Dorsolateral prefrontal cortex (tissue), 122 donors: ENCODE measurements at places on chromosomes 2 and 18. TPM values are rescaled to one million over a fixed set of nuclear protein-coding genes. Genes with fewer than 3 reads are reported as not detected.

DNA sequence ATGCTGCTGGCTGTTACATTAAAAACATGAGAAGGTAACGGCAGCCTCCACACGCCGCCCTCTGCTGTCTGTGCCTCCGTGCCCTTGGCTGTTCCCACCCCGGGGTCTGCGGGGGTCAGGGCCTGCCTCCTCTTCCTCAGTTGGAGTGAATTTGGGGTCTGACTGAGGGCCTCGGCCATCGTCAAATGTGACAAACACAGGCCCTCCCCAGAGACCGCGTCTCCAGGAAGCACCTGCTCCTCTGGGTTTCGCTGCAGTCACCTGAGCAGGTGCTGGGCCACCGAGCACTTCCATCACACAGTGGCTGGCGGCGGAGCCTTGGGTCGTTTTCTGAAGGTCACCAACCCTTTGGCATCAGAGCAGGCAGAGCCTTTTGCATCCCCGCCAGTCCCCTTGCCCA lies 70.9 kb downstream of the NFATC1 start:
- no peak for DNase-seq

DNA sequence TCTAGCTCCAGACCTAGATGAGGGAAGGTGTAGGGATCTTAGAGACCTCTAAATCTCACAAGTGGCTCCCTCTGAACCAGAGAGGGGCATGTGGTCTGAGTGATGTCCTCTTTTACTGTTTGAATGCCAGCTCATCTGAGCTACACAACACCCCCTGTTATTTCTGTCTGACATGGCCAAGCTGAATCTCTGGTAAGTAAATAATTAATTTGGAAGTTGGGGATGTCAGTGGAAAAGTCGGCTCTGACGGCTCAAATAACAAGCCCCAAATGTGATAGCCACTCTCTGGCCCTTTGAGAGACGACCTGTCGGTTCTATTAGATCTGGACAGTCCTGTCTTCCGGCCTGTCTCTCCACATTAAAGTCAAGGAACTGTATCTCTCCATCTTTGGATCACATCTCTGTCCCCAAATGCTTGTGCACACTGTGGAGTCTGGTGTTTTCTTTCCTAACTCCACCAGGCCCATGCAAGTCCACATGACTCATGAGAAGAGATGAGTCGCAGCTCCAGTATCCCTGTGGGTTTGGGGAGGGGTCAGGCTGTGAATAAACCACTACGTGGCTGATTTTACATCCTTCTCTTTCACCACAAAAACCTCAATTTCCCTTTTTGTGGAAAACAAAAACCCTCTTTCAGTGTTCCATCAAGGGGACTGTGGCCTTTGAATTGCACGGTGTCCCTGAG lies 52.5 kb downstream of the SETBP1 start:
- DNase-seq: no peak

GRCh38 chr2:67799886-67800285 lies 262.9 kb downstream of the C1D start:
- no peak for DNase-seq

CYTIP gene
- total RNA-seq: 1.5 TPM

UBE2E3 gene
- total RNA-seq: 109 TPM

- no peak for DNase-seq
These were observed 103.6 kb upstream of the TMEM200C start for GRCh38 chr18:5998907-5999306.

TMEFF2 gene
- total RNA-seq: 26.5 TPM

PAX8 gene
- total RNA-seq: 3.6 TPM

ICA1L gene
- 80.4 TPM for total RNA-seq

DNA sequence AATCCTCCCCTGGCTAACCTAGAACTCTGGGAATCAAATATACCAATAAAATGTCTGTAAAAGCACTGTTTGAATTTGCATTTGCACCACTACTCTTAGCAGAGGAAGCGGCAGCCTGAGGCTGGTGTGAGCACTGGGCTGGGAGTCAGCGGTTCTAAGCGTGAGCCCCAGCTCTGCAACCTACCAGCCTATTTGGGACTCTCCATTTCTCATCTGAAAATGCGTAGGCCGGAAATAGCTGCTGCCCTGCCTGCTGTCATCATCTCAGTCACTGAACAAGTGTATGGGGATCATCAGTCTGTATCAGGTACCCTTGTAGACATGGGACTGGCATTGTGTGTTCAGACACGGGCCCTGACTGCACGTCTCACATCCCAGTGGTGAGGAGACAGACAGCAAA lies 194.3 kb downstream of the ANKRD30B start:
- no peak for DNase-seq

OTOS gene
- total RNA-seq: 2.6 TPM

DNA sequence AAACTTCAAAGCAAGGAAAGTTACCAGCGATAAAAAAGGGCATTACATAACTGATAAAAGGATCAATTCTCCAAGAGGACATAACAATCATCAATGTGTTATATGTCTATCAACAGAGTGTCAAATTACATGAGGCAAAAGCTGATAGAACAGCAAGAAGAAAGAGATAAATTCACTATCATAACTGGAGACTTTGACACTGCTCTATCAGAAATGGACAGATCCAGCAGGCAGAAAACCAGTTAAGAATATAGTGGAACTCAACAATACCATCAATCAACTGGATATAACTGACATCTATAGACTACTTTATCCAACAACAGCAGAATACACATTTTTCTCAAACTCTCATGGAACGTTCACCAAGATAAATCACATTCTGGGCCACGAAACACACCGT lies 65.0 kb downstream of the ROCK2 start:
- no peak for DNase-seq

- no peak for DNase-seq
These were observed 107.9 kb upstream of the NDUFV2 start for GRCh38 chr18:8994603-8995002.

- DNase-seq: no peak
These were observed 22.6 kb upstream of the ITGA6 start for GRCh38 chr2:172404824-172405223.

MC2R gene
- not detected for total RNA-seq

ACKR3 gene
- 21.2 TPM for total RNA-seq

SCN1A gene
- total RNA-seq: 103 TPM

DNA sequence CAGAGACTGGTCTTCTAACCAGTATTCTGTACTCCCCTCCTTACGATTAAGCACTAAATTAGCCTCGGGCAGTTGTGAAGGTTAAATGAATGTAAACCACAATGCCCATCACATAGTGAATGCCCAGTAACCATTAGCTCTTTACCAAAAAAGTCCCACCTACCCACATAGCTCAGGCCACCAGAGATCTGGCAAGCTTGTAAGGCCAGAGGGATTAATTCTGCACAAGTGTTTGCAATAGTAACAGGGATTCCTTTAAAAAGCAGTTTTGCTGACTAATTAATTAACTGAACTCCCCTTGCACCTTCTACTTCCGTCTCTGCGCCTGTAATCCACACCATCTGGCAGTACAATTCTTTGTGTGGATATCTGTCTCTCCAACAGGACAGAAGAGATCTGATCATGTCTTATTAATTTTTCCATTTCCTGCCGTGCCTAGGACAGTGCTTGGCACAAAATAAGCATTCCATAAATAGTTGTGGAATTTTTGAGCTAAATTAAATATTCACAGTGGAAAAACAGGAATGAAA lies 36.2 kb upstream of the IGFBP2 start:
- DNase-seq: no peak

DNA sequence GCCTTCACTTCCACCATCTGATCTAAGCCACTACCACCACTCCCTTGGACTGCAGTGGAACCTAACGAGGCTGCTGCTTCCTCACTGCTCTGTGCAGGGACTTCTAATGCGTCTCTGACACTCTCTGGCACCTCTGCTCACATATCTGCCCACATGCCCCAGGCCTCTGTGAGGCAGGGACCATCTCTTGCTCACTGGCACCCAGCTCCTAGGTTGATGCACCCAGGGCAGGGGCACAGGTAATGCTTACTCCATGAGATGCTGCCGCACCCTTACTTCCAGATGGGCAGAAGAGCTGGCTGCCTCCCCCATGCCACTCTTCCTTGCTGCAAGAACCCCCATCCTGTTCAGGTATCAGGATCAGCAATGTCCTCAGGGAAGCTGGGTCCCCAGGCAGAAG lies 294.0 kb upstream of the HS6ST1 start:
- DNase-seq: peak; percentile 10

DNA sequence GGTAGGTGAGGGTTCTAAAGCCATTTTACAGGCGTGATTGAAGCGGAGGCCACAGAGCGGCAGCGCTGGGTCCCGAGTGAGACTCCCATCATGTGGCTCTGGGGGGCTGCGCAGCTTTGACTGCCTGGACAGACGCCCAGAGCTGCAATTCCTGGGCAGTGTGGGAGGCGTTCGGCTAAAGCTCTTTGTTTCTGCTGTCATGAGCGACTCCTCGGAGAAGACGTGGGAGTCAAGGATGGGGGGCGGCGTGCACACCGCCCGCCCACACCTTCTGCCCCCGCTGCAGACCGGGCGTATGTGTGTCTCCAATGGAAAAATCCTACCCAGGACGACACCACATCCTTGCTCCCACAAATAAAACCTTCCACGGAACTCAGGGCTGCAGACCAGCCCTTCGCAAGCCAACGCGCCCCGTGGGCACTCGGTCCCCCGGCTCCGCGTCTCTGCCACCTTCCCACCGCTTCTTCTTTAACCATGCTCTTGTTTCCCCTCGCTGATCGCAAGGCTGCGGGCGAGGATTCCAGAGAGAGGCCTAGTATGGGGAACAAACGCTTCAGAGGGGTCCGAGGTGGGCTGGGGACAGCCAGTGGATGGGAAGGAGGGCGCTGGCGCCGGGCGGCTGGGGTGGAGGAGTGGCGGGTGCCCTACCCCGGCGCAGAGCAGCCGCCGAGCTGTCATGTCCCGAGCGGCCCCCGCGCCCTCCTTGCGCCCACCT lies 680 bp upstream of the LBH start:
- DNase-seq: no peak
